ENCODE measurements at places on chromosomes 1 and 21.

DNA sequence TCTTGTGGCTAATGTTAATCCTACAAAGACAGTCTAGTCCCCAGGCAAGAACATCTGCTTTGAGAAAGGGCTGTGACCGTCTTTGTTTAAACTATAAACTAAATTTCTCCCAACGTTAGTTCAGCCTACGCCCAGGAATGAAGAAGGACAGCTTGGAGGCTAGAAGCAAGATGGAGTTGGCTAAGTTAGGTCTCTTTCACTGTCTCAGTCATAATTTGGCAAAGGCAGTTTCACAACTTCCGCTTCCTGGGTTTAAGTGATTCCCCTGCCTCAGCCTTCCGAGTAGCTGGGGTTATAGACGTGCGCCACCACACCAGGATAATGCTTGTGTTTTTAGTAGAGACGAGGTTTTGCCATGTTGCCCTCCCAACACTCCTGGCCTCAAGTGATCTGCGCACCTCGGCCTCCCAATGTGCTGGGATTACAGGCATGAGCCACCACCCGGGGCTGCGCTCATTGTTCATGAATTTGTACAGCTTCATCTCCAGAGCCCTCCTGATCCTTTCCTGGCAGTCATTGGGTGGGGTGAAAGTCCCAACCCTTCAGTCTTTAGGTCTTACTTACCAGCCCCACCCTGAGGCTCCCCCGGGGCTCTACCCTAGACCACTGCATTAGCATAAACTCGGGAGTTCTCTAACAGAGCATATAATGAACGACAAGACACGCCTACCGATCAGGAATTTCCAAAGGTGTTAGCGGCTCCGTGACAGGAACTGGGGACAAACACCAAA, 4.9 kb upstream of the MASP2 start:
- no peak for DNase-seq

GRCh38 chr1:200907611-200908097, 13.0 kb downstream of the INAVA start:
- no peak for DNase-seq

DNA sequence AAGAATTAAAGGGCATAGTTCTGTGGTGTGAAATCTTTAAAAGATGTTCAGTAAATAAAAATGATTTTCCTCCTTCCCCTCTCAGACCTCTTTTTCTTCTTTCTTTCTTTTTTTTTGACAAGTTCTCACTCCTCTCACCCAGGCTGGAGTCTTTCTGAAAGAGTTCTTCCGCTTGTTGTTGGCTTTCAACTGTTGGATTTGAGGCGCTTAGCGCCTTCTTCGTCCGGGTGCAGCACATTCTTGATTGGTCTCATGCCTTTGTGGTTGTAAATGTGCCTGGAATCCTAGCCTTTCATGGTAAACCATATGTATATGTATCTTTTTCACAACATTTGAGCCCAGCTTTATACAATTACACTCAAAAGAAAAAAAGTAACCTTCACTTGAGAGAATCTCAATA, 980 bp upstream of the METTL18 start:
- DNase-seq = peak; percentile 78

GRCh38 chr21:46266946-46267345, 18.5 kb downstream of the MCM3AP start:
- no peak for DNase-seq

Measured in T-helper 2 cell (primary cell).